ENCODE measurements at places on chromosomes 3 and 15. TPM values are rescaled to one million over a fixed set of nuclear protein-coding genes. Genes with fewer than 3 reads are reported as not detected.

DNA sequence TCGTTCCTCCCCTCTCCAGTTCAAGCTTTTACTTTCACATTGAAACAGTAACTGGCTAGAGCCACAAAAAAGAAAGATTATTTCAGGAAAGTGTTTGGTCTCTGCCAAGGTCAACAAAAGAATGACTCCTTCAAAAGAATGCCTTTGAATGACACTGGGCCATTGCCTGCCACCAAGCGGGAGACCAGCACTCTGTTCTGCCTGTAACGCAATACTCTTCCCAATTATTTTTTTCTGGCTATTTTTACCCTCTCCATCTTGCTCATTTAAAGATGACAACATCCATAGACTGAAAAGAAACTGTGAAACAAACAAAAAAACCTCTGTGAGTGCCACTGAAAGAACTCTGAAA is 37.3 kb downstream of the EHHADH start:
- DNase-seq, result no peak

DNA sequence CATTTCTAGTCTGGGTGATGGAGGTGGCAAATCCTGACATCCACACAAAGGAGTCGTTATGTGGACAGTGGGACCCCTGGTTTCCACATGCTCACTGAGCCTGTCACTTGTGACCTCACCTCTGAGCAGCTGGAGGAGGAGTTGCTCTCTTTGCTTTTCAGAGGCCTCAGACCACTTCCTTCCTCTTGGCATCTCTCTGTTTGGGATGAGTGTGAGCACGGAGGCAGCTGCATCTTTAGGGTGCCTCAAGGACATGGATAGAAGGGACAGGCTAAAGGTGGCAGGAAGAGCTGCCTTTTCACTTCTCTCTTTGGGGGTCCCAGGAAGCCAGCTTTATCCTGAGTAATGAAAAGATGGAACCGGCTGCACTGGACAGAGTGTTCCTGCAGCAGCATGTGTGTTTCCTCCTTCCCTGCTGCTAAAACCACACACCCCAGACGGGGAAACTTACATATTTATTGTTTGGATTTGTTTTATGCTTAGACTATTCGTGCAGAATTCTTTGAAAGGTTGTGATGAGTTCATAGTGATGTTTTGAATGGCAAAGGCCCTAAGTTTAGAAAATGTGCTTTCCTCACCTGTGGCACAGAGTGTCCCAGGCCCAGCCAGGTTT is 31.8 kb downstream of the GPR171 start:
- DNase-seq, result no peak

- no peak for DNase-seq
These were observed 100.4 kb upstream of the PHLDB2 start for GRCh38 chr3:111758642-111759041.

GRCh38 chr3:186949281-186949982 is 19.1 kb downstream of the ST6GAL1 start:
- DNase-seq, result no peak

PRSS50 gene
- total RNA-seq, result 0.47 TPM

DNA sequence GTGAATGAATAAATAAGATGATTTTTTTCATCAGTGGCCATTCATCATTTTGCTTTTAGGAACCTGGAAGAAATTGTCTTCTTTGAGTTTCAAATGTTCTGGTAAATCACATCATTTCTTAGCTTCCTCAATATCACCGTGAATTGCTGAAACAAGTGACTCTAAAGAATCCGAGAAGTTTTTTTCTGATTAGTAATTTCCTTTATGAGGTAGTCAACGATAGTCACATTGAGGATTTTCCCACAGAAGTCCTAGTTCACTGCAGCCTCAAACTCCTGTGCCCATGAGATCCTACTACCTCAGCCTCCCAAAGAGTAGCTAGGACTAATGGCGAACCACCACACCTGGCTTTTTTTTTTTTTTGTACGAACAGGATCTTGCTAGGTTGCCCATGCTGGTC is 3.6 kb upstream of the TMPRSS7 start:
- no peak for DNase-seq

- DNase-seq, result no peak
These were observed 49.4 kb downstream of the ITGB5 start for GRCh38 chr3:124837730-124838186.

C3orf33 gene
- 2.4 TPM for total RNA-seq

GRCh38 chr3:18891641-18892040 is 256.7 kb upstream of the KCNH8 start:
- no peak for DNase-seq
